Endothelial cell (in vitro differentiated cells): ENCODE measurements at places on chromosomes 12 and 14.
A peak's percentile ranks its signal among the peaks of the same experiment; 100 is the strongest.

DNA sequence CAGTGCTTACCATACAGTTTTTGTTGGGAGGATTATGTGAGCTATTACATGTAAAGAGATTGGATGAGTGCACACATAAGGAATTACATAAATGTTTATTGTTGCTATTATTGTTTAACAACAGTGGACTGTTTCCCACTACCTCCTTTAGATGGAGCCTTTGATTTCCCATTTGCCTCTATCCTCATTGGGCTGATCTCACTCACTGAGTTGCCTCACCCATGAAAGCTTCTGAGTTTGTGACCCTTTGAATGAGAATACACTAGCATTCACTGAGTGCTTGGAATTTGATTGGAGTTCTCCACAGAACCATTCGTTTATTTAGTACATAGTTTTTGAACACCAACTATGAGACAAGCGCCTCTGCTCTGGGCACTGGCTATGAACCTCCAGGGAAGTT lies 121.0 kb downstream of the HELB start:
- DNase-seq, result no peak

- no peak for DNase-seq
Measured at GRCh38 chr12:92546635-92547348, 156.0 kb upstream of the PLEKHG7 start.

DNA sequence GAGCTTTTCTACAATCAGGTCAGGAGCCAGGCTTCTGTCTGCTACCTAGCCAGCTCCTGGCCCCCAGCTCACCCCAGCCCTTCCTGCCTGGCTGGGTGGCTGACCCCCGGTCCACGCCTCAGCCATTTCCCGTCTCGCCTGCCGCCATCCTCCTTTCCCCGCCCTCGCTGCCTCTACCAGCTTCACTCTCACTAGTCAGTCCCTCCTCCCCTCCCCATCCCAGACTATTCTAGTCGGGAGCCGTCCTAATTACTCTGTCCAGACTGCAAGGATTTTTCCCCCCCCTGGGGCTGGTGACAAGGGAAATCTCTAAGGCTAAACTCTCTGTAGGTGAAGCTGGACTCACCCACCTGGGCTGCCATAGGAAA lies 825 bp downstream of the DHH start:
- DNase-seq, result peak; percentile 39

GRCh38 chr14:103408491-103409155 lies 23.4 kb downstream of the MARK3 start:
- no peak for DNase-seq

DNA sequence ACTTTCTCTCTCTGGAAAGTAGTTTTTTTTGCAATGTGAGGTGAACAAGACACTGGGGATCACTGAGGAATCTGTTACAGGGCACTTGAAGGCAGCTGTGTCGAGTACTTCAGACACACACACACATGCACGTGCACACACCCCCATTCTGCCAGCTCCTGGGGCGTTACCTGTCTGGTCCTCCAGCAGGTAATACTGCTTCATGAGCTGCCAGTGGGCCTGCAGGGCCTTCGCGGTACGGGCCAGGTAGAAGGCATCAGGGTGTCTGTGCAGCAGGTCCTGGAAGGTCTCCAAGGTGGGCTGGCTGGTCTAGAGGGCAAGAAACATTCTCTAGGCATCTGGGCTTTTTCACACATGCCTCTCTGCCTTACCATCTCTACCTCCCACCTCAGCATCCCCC lies 5.1 kb downstream of the MCRS1 start:
- DNase-seq, result no peak

DNA sequence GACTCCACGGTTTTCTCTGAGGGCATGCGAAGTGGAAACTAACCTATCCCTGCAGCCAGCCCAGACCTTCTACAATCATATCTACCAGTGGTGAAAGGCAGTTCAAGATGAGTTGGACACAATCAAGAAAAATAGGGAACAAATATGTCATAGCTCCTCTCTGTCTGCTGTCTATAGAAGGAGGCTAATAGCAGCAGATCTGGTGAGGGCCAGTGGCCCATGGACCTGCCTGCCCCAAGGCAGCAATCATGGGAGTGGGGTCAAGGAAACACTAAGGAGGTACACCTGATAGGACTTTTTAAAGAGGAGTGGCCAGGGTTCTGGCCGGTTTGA lies 149.5 kb downstream of the PRKCH start:
- no peak for DNase-seq

DNA sequence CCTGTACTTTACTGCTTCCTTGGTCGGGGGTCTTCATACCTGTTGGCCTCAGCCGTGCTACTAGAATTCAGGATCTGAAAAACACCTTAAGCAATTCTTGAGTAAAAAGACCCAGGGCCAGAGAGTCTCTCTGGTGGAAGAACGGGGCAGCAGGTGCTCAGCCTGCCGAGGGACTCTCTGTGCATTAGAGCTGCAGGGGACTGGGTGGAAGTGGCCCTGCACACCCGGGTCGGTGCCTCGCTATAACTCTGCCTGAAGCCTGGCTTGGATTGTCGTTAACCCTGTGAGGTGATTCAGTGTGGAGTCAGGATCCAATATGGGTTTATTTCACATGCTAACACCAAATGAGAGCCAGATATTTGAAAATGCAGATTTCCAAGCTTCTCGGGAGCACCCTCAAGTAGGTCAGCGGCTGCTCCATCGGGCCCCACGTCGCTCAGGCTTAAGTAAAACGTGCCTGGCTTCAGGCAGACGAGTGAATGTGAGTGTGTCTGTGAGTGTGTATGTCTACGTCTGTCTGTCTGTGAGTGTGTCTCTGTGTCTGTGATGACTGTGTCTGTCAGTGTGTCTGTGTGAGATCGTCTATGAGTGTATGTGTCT lies 35.1 kb upstream of the C14orf180 start:
- DNase-seq, result no peak

DNA sequence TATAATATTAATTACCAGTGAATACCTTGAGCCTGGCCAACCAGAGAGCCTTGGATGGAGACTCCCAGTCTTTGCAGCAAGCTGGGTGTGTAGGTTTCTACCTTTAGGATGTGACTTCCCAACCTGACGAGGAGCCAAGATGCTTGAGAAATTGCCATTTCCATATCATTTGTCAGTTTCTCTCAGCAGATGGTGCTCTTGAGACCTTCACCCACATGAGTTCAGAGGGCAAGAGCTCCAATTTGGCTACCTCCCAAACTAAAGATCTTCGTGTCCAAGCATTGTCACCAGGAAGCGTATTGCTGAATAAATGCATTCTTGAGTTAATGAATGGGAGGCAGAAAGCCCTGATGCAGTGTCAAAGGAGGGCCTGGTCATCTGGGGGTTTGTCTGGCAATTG lies 106.4 kb upstream of the TBX5 start:
- no peak for DNase-seq

DNA sequence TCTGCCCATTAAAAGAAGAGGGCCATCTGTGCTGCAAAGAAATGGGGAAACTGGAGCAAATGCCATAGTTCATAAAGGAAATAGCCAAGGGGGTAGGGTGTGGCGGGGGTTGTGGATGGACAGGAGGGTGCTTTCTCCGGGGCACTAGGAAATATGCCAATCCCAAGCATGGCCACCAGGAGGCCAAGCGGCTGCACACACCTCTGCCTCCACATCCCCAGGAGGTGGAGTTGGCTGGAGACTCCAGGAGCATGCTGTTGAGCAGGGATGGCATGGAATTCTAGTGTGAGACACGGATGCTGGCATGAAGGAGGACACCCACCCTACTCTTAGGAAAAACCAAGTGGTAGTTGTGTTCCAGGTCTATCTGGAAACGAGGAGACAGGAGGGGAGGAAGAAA lies 25.2 kb downstream of the NID2 start:
- peak; percentile 70 for DNase-seq

GRCh38 chr12:8699714-8700113 lies 1.9 kb downstream of the RIMKLB start:
- DNase-seq, result no peak
